ENCODE measurements at places on chromosomes 2 and 18.

- DNase-seq = no peak
These were observed 47.3 kb downstream of the DHX57 start for GRCh38 chr2:38828460-38828859.

DNA sequence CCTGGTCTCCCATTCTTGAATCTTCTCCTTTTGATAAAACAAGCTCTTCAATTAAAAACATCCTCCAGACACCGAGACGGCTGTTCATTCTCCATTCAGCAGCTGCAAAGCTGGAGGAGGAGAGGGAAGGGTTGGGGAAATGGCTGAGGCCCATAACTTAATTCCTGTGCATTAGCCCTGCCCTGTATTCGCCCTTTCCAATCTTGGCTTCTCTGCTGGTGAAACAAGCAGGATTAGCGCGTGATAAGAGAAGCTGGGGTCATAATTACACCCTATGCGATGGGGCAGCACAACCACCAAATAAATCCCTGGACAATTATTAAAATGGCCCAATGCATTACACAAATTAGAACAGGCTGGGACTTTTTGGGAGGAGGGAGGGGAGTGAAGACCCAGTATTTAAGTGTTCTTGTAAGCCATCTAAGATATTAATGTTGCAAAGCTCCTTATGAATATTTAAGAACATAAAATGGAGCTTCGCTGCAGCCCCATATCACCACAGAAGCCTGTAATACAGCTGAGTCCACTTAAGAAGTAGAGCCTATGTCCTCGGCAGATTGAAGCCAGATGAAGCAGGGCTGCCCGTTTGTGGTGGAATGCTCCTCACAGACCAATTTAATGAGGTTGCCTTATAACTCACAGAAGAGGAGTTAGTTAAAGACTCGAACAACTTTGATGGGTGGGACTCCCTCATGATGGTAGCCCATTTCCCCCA, 176.6 kb upstream of the SKOR2 start:
- DNase-seq = no peak

GRCh38 chr2:25505622-25506021, 163.9 kb upstream of the DNMT3A start:
- DNase-seq = no peak

GRCh38 chr2:128069769-128070168, 21.2 kb upstream of the UGGT1 start:
- DNase-seq = no peak

GRCh38 chr2:68730828-68731227, 3.8 kb upstream of the ARHGAP25 start:
- DNase-seq = no peak

DNA sequence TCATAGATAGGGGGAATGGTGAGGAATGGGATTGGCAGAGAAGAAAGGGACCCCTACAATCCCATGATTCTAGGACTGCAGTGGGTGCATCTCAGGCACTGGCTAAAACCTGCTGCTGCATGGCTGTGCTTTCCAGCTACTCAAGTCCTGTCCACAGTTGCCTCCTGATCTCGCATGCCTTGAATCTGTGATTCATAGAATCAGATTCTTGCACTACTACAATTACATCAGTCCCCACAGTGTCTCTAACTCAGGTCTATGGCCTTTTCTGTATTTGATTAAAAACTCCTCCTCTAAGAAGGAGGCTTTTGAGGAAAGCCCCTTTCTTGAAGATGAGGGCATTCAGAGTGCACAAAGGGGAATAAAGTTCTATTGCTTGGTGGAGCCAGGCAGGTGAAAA, 117.4 kb downstream of the LRATD1 start:
- DNase-seq = no peak

DNA sequence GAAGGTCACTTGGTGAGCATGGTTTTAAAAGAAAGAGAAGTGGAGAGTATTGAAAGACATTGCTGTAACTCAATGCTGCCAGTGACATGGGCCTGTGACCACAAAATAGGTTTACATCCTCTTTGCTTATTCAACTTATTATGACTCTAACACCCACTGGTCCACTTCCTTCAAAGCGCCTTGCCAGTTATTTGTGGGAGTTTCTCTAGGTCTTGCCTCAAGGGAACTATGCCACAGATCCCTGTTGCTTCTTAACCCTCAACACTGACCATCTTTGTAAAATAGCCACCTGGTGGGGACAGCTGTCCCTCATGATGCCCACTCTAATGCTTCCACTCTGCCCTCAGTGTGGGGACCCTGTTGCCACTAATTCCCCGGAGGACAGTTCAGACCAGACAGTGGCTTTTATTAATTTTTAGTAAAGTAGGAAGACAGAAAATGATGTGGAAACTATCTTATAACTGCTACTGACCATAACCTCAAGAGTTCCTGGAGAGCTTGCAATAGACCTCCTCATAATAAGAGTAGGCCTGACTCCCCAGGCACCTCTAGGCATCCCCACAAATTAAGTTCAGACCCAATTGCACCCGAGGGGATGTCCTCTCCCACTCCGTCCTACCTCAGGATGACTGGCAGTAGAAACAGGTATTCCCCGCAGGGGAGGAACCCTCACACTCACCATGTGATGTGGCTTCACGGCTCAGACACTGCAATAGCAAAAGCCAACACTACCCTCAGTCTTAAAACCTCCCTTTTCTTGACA, 31.3 kb upstream of the SLC25A52 start:
- DNase-seq = peak; percentile 92

DNA sequence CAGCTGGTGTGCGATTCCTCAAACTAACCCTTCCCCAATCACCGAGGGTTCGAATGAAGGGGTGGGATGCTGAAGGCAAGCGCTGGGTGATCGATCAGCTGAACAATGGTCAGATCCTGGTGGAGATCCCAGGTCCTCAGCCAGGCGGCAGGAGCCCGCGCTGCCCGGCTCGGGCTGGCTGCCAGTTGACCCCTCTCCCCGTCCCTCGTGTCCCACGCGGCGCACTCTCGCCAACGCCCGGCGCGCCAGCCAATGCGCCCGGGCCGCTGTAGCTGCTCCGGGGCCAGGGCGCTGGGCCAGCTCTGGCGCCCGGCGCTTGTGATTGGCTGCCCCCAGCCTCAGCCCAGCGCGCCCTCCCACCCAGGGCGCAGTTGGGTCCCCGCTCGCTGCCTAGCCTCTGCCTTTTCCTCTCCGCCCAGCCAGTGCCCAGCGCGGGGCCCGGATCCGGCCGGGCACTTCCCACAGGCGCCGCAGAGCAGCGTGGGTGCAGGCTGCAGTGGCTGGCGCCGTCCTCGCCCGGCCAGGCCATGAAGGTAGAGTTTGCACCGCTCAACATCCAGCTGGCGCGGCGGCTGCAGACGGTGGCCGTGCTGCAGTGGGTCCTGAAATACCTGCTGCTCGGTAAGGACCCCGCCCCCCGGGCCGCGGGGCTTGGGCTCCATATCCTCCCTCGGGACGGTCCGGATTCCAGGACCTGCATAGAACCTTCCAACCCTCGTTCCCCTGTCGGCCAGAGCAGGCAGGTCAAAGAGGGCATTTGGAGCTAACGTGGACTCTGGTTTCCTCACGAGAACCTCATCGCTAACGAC, at the start of gene MOGAT1:
MOGAT1 (plus strand) TSS at position 400 of the 809 bp plus-strand sequence; CDS start at position 528, 128 bp downstream.
- DNase-seq = no peak

- no peak for DNase-seq
These were observed 232.8 kb downstream of the KLHL29 start for GRCh38 chr2:23617811-23618215.

GRCh38 chr2:128306081-128306930, 12.4 kb downstream of the HS6ST1 start:
- DNase-seq = no peak

GRCh38 chr2:100394111-100394641, 23.3 kb downstream of the CHST10 start:
- DNase-seq = no peak

DNA sequence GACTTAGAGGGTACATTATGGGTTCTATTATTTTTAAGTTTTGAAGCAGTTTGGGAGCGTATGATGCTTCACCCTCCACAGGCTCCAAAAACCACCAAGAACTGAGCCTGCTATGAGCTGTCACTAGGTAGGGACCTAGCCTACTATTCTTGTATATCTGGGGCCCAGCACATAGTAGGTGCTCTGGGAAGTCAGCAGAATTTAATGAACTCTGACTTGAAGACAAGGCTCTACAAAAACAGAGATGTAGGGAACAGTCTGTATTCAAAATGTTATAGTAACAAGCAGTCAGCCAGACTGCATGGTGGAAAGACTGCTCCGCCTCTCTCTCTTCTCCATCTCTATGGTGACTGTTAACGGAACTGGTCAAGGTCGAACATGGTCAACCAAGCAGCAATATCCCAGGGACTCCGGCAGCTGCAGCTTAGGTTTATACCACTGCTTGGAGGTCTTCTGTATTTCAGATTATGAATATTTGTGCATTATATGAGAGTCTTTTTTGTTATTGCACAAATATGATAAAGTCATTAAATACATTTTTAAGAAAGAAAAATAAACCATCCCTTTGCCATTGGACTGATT, 22.2 kb upstream of the YWHAQ start:
- no peak for DNase-seq

- DNase-seq = no peak
These were observed 68.4 kb downstream of the POLR1A start for GRCh38 chr2:86037141-86037794.

DNA sequence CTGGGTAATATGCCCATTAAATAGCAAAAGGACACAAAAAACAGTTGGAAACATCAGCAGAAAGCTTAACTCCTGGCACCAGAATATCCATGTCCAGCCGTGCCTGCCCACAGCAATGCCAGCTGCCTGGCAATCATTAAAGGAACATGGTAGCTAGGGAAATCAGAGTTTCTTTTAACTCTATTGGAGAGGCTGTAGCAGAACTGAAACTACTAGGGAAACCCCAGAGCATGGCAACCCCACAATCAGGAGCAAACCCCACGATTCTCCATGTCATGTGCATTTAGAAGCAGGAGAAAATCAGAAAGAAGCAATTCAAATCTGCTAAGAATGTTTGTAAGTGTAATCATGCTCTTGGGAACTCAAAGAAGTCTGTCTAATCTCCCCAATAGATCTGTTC, 409.0 kb upstream of the SMIM21 start:
- no peak for DNase-seq

DNA sequence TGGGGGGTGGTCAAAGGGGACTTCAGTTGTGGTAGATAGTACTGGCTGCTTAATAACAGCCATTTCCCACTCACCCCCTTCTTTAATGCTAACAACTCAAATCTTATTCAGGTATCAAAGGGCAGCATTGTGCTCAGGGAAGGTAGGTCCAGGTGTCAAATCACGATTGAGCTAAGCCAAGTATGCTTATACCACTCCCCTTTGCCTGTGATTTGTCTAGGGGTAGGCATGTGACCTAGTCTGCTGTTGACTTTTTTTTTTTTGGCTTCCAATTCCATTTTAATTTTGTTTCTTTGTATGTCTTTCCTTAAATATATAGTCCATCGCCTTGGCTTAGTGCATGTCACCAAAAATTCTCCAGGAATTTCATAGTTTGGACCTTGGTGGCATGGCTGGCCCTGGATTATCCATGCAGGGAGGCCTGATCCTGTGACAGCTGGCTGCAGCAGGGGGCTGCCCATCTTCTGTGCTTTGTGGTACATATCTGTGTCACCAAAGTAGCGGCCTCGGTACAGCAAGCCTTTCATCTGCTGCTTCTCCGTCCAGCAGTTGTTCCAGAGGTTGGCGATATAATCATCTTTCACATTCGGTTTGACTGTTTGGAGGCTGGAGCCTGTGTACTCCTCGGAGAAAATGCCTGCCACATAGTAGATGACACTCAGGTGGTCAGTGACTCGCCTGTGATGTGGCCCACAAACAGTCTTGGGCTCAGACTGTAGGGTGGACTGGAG, 68.1 kb upstream of the SPRED2 start:
- DNase-seq = no peak

All from AML-193 (cell line).